ENCODE measurements at places on chromosomes 3 and 15.

- no peak for DNase-seq
These were observed 144.6 kb downstream of the EBLN2 start for GRCh38 chr3:73206030-73206429.

DNA sequence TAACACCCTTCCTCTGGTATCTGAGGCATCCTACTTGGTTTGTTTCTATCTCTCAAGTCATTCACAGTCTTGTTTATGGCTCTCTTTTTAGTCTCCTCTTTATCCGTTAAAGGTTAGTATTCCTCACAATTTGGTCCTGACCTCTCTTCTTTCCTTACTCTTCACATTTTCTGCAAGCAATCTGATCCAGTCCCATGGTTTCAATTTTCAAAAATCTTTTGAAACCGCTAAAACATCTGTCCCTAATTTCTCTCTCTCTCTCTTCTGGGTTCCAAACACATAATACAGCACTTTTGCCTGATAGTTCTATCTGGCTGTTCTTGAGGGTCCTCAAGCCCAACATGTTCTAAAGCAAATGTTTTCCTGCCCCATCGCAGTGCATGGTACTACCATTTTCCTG lies 149.0 kb downstream of the SERPINI1 start:
- no peak for DNase-seq

DNA sequence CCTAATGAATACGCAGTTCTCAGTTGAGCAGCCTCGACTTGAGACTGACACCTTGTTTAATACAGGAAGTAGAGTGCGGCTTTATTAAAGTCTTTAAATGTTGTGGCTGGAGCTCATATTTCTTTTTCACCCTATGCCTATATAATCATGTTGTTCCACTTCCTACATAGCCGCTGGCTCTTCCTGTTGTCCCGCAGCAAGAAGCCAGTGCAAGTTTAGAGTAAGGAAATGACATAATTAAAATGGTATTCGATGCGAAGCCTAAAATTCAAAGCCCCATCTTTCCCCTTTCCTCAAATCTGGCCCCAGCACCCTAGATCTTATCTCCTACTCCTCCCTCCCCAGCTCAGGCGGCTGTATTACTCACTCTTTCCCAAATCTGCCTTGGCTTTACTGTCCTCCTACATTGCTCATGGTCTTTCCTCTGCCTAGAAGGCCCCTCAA lies 7.5 kb upstream of the PHLDB2 start:
- DNase-seq = no peak

GRCh38 chr15:101139986-101140696 lies 111.7 kb downstream of the CHSY1 start:
- DNase-seq = no peak

Data from activated CD4-positive, alpha-beta T cell treated with anti-CD3 and anti-CD28 coated beads, Interleukin-2, amount 50 U/mL, for 16 hours (primary cell).